ENCODE measurements at places on chromosomes 5 and 9.

DNA sequence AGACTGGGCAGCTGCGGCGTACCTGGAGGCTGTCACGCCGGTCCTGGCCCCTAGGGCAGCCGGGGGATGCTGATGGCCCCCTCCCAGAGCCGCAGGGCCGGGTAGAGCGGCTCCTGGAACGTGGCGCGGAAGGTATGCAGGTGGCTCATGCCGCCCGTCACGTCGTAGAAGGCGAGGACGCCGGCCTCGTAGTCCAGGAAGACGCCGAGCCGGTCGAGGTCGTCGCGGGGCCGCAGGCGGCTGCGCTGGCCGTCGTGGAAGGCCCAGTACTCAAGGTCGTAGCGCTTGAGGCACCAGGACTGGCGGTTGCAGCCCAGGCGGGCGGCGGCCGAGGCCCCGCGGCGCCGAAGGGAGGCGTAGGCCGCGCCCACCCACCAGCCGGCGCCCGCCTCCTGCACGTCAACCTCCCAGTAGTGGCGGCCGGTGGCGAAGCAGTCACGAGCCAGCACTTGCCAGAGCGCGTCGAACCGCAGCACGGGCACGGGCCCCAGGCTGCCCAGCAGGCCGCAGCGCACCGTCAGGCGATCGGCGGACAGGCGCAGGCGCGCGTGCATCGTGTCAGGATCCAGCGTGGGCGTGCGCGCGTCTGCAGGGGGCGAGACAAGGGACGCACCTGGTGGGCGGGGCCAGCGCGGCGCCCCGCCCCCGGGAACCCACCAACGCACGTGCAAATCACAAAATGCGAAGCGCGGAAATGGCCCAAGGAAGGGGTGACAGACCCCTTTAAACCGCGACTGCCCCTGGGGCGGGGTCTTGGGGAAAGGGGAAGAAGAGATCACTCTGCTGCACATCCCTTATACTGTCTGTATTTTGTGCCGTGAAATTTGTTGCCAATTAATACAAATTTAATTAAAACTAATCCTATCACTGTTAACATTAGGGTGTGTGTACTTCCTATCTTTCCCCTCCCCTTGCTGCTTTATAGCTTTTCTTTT, 31.2 kb downstream of the NANS start:
- peak; percentile 72 for DNase-seq

GRCh38 chr9:21812946-21813568, 10.6 kb downstream of the MTAP start:
- DNase-seq: peak; percentile 83

GRCh38 chr5:14076561-14076960, 66.6 kb upstream of the TRIO start:
- DNase-seq: no peak

DNA sequence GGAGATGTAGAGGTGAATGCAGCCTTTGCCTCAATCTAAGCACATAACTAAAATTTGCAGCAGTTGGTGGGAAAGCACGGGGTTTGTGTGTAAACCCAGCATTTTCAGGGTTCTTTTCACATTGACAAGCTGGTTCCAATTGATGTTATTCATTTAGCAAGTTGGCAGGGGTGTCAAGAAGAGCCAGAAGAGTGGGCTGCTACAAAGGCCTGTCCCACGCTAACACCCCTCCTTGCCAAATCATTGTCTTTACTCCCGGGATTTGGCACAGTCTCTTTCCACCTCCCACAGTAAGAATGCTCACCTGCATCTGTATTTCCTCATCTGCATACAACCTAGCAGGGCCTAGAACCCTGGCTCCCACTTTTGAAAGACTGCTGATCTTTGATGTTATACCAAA, 11.8 kb downstream of the RGMB start:
- DNase-seq: no peak

GRCh38 chr5:107809201-107810034, 138.7 kb upstream of the EFNA5 start:
- peak; percentile 31 for DNase-seq

GRCh38 chr9:127133739-127134167, 11.3 kb upstream of the ANGPTL2 start:
- peak; percentile 88 for DNase-seq

GRCh38 chr9:106798016-106798799, 64.8 kb upstream of the ZNF462 start:
- DNase-seq: no peak

DNA sequence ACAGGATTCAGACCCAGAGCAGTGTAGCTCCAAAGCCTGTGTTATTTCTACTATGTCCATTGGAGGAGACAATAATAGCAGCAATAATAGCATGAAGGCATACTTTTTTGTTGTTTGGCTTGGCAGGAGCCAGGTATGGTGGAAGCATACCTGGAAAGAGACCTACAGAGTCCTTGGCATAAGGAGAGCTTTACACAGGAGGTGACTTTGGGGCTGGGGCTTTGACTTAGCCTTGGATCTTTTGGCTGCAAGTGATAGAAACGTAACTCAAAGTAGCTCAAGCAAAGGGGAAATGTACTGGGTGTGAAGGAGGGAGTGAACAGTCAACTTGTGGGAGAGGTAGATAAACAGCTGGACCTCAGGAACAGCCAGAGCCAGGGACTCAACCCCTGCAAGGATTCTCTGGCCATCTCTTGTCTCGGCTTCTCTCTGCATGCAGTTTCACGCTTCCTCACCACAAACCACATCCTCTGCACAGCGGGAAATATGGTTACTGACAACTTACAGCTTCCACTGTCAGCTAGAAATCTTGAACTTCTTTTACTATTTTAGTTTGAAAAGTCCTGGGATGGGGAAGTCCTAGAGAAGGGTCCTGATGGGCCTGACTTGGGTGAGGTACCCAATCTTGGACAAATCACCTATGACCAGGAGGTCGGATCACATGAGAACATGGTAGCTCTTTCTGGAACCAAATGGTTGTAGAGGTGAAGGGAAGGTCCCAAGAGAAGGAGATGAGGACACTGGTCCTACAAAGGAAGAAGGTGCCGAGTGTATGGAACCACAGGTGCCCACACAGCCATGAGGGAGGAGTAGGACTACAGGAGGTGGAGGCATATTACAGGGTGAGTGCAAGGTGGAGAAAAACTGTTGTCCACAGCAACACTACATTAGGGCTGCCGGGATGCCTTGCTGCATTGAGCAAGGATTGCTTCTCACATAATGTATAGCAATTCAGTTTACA, 47.0 kb upstream of the TGFBR1 start:
- peak; percentile 97 for DNase-seq

GRCh38 chr5:3508395-3508794, 87.2 kb upstream of the IRX1 start:
- no peak for DNase-seq

GRCh38 chr5:157217289-157218024, 36.8 kb downstream of the ITK start:
- DNase-seq: no peak

GRCh38 chr5:138065102-138065501, 18.7 kb upstream of the WNT8A start:
- no peak for DNase-seq

- DNase-seq: no peak
Measured at GRCh38 chr9:117000834-117001233, 313.7 kb downstream of the TRIM32 start.

DNA sequence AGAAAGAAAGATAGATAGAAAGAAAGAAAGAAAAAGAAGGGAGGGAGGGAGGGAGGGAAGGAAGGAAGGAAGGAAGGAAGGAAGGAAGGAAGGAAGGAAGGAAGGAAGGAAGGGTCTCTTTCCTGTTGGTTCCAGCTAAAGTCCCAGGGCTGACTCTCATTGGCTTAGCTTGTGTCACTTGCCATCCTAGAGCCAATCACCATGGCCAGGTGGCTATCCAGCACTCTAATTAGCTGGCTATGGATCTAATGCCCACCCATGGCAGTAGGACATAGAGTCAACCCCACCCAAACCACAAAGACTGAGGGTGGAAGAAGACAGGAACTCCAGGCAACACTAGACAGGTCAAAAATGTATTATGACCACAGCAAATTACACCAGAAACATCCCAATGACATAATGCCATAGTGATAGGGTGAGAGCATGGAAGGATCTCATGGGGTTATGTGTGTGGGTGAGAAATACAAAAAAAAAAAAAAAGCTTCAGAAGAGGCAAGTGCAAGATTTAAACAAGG, 10.8 kb upstream of the CPLX2 start:
- DNase-seq: no peak

GRCh38 chr9:34430843-34431437, 27.4 kb downstream of the FAM219A start:
- peak; percentile 86 for DNase-seq

DNA sequence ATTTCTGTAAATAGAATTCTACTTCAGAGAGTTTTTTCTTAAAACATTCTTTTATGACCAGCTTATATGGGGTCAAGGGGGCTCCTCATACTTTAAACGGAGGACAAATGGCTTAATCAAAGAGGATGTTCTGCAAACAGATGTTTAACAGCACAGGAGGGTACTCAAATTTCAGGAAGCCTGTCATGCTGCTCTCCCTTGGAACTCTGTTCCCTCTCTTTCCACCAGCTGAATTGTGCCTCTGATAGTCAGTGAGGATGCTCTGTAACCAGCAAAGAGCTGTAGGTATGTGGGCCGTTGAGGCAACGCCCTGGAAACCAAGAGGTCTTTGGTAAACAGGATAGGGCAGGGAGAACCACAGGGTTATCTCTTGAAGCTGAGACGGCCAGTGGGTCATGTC, 161.1 kb downstream of the C5orf15 start:
- DNase-seq: no peak
